Putamen (tissue), 1 donor: ENCODE measurements at places on chromosomes 5 and 9.

GRCh38 chr9:35226651-35227050 lies 64.8 kb downstream of the UNC13B start:
- no peak for DNase-seq

DNA sequence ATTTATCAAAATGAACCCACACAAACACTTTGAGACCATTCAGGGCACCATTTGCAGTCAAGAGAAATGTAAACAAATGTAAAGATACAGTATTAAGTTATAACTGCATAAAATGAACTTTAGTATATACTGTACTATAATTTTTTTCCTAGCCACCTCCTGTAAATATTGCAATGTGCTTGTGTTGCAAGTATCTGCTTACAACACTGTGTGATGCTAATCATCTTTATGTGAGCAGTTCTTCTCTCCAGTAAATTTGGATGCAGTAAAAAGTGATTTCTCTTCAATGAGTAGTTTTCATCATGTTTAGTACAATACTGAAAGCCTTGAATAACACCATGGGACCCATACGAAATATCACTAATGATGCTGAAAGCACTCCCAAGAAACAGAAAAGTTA lies 9.4 kb downstream of the G3BP1 start:
- no peak for DNase-seq

DNA sequence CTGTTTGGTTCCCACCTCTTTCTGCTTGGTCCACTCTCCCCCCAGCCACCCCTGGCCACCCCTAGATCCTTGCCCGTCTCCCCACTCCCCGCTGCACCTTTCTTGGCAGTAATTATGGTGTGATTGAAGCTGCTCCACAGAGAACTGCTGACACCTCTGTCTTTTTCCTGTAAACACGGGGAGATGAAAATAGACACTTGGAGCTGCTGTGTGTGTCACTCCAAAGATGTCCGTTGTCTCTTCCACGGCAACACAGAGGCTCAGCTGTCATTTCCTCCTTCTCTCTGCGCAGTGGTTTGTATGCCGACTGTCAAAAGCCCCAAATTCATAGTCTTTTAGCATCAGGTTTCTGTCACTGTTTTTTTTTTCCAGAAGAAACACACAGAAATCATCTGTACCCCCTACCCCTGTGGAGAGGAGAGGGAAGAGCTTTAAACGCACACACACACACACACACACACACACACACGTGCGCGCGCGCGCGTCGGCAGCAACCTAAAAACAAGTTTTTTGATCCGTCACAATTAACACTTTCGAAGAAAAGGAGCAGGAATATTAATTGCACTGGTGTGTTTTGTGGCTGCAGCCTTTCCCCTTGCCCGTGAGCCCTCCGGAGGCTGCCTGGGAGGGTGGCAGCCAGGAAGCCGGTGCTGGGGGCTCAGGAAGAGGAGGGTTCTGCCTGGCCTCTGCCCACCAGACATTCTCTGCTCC lies 39.8 kb downstream of the ASS1 start:
- no peak for DNase-seq

- DNase-seq: no peak
Observed at GRCh38 chr5:145801195-145801594, 33.9 kb downstream of the PRELID2 start.

DNA sequence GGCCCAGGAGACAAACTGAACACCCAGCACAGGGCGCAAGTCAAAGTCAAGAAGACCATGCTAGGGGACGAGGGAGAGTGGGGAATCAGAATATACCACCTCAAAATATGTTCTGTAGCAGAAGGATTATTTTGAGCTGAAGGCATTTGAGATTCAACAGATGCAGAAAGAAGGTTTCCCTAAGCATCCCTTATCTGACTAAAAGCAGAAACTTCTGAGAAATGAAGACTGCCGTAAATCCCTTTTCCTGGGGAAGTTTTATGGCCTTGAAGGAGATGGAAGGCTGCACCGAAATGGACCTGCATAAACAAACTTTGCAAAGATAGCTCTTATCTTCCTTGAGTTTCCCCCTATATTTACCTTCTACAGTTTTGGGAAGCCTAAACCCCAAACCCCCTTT lies 72.8 kb downstream of the PTTG1 start:
- no peak for DNase-seq

GRCh38 chr5:151772029-151772845 lies 483 bp downstream of the G3BP1 start:
- peak; percentile 41 for DNase-seq

GRCh38 chr9:115192280-115192679 lies 74.3 kb upstream of the TNC start:
- no peak for DNase-seq

DNA sequence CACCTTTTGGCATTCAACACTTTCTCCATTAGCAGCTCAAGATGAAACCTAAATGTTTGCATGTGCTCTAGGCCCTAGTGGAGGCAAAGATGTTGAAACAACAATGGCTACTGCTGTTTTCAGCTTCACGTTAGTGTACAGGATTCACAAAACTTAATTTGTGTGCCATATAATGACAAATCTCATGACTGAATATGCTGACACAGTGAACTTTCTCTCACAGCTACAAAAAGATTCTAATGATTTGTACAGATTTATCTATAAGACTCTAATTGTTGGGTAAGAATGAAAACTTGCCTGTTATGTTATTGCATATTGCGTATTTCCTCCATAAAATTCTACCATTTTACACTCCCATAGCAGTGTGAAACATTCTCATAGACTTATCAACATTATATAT lies 97.5 kb downstream of the CETN3 start:
- DNase-seq: no peak

- no peak for DNase-seq
Observed at GRCh38 chr9:113219186-113219936, 1.7 kb downstream of the FKBP15 start.

DNA sequence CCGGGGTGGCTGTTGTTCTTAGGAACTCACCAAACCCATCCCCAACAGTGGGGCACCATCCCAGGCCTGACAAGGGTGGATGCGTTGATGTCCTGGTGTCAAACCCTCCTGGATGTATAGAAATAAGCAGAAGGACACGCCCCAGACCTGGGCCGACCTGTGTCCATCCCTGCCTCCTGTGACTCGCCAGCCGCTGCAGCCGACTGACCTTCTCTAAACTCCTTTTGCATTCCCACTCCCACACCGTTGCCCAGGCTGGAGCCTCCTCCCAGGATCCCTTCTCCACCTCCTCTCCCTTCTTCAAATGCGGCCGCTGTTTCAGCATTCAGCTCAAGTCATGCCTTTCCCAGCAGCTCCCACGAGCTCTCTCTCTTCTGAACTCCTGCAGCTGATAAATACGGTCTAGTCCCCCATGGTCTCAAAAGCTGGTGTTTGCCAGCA lies 213.2 kb upstream of the IER5L start:
- DNase-seq: no peak

GRCh38 chr9:5832071-5832537 lies 813 bp downstream of the ERMP1 start:
- DNase-seq: no peak

DNA sequence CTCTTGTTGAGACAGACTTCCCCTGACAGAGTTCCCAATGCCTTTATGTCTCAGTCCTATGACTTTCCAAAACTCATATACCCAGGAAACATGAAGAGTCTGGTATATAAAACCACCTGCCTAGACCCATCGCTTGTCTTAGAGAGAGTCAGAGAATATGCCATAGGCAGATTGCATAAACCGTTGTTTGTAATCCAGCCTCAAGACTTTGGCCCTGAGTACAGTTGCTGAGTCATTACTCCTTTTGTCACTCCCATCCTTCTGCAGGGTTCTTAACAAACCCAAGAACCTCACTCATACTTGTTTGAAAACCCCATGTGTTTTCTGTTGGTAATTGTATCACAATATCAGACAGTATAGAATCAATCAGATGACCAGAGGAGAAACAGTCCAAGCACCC lies 616.3 kb downstream of the SLCO4C1 start:
- no peak for DNase-seq

- no peak for DNase-seq
Observed at GRCh38 chr9:115522912-115523311, 405.0 kb upstream of the TNC start.

- no peak for DNase-seq
Observed at GRCh38 chr5:117326997-117327396, 752.4 kb upstream of the SEMA6A start.

DNA sequence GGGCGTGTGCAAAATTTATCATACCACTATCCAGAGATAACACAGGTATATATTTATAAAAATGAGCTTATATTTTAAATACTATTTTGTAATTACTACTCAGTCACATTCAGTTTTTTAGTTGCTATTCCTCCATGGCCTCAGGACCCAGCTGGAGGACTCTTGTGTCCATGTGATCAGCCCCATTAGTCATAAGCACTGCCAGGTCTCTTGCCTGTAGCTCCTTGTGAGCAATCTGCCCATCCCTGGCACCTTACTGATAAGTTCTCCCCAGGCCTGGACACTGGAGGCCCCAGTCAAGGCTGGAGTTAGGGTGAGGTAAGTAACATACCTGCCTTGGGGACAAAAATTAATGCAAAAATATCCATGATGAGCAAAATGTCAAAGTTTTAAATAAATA lies 29.5 kb upstream of the ADRB2 start:
- no peak for DNase-seq

GRCh38 chr9:124500028-124500795 lies 7.0 kb downstream of the NR5A1 start:
- no peak for DNase-seq

DNA sequence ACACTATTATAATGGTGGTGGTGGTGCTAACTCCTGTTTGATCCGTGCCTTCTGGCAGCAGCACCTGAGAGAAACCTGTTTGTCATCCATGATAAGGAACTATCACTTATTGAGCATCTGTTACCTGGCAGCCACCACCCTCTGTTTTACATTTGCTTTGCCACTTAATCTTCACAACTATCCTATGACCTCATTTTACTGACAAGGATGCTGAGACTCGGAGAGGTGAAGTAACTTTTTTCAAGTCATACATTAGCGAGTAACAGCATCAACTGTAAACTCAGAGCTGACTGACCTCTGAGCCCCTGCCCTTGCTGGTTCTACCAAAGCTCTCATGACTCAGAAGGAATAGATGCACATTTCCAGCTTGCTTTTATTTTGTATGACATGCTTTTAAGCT lies 81.1 kb downstream of the EGFLAM start:
- DNase-seq: no peak

DNA sequence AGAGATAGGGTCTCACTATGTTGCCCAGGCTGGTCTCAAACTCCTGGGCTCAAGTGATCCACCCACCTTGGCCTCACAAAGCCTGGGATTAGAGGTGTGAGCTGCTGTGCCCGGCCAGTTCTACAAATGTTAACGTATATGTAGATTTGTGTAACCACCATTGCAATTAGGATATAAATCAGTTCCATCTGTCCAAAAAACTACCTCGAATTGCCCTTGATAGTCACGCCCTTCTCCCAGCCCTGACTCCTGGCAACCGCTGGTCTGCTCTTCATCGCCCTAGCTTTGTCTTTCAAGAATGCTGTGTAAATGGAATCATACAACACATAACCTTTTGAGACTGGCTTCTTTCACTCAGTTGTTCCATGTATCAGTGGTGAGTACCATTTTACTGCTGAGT lies 46.1 kb upstream of the PPARGC1B start:
- no peak for DNase-seq

DNA sequence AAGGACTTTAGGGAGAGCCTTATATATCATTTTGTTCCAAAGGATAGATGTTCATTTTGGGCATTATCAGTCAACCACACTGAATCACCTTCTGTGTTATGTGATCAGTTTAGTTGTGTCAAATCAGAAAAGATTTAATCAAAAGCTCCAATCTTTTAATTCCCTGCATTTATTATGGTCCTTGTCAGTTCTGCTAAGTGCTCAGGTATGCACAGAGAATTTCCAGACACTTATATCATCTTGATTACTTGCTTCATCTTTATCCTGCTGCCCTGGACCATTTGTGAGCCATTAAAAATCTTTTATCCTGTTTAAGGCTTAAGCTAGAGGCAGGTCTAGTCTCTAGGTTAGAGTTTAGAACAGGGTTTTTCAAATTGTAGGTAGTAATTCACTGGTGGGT lies 179.1 kb downstream of the CWC27 start:
- no peak for DNase-seq

DNA sequence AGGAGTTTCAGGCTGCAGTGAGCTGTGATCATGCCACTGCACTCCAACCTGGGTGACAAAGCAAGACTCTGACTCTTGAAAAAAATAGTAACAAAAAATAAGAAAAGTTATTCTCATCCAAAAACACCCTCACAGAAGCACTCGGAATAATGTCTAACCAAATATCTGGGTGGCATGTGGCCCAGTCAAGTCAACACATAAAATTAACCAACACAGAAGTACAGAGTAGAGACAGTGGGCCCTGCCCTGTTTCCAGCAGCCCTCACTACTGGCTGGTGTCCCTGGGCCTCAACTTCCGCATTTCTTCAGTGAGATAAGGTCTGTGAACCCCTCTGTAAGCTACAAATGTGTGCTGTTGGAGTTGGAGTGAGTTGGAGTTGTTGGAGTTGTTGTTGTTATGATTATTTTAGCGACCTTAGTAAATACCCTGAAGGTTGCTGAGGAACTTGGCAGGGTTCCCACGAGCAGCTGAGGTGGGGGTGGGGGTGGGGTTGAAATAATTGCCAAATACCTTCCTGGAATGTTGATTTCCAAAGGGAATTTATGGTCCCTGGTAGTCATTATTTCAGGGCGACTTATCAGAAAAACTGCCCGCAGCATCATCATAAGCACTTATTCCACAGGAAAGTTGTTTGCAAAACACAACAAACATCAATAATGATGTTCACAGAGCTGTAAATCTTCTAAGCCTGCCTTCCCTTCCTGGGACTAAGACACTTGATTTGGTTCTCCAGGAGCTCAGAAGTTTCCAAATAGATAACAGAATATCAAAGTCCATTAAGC lies 30.2 kb downstream of the C5orf15 start:
- DNase-seq: no peak

DNA sequence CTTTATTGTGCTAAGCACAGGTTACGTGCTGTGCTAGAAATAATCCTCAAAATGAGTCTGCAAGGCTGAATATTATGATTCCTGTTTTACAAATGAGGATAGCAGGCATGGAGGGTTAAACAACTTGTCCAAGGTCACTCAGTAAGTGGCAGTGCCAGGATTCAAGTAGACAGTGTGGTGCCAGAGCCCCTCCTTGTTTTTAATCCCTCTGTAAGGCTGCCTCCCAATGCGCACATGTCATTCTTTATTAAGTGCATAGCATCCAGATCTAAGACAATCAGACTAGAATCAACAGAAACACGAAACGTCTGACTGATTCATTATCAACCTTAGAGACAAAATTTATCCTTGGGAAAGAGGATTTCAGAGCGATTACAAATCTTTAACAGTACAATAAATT lies 199.6 kb downstream of the SMARCA2 start:
- no peak for DNase-seq

DNA sequence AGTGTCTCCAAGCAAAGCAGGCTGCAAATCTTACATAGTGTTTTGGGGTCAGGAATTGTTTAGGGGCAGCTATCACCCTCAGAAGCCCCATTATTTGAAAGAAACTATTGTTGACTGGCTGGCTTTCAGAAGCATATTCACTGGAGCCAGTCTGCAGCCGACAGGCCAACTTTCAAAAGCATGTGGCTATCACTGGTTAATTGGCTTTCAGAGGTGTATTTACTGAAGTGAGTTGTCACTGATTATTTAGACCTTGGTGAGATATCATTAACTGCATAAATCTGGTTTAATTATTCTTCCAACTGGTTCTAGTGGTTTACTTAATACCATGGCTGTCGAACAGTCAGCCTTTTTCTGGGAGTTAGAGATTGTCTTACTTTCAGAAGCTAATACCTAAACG lies 247.0 kb downstream of the CWC27 start:
- no peak for DNase-seq

- DNase-seq: no peak
Observed at GRCh38 chr9:95696701-95697100, 178.8 kb upstream of the ERCC6L2 start.
